ENCODE measurements at places on chromosomes 12 and 14.

- no peak for DNase-seq
These were observed 90.9 kb upstream of the MDM1 start for GRCh38 chr12:68422956-68423574.

GRCh38 chr12:127830065-127830460 lies 436.9 kb upstream of the TMEM132C start:
- DNase-seq, result no peak

GRCh38 chr14:104604458-104605449 lies at the start of gene TMEM179:
Gene TMEM179 (minus strand): TSS chr14:104604772. CDS start chr14:104604741, 31 bp downstream.
- DNase-seq, result peak; percentile 6

DNA sequence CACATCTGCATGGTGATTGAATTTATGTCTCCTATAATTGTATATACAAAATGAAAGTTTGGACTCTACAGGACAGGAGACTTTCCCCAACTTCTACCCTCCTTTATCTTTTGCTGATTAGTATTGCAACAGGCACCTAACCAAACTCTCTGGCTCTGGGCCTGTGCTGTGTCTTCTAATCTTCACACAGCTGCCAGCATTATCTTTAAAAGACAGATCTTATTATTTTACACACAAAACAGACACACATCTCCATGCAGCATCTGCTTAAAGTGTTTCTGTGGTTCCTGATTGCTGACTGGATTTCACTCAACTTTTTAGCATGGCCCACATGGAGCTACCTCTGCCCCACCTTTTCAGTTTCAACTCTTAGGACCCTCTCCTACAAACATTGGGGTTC lies 154.9 kb upstream of the PELI2 start:
- no peak for DNase-seq

- DNase-seq, result no peak
These were observed 11.6 kb downstream of the RBM19 start for GRCh38 chr12:113954547-113954946.

DNA sequence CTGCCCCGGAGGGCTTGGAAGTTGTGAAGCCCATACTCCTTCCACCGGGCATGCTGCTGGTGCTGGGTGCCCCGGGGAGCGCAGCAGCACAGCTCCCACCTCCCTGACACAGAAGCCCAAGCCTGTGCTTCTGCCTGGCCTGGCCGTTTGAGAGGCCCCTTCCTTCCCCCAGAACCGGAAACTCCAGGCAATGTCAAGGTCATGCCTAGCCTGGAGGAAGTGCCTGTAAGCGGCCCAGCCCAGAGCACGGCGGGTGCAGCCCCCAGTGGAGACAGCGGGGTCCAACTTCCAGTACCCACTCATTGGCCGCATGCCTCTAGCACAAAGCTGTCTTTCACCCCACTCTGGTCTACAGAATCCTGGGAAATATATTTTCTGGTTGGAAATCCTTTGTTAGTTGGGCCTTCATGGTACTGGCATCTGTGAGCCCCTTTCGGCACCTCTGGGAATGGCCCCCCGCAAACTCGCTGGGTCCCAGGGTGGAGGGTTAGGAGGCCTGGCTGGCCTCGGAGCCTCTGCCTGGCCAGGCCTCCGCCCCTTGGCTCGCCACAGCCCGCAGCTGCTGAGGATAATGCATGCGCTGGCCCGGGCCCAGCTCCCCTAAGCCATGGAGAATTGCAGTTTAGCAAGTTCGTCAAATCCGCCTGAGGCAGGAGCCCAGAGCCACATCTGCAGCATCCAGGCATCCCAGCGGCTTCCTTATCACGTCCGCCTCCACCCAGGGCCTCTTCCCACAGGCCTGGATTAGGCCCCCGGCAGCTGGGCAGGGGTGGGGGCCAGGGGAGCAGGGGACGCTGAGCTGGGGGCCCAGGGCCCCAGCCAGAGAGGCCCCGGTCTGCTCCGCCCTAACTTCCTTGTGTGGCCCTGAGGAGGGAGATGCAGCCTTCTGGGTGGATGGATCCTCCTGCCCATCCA lies 48.9 kb upstream of the DLK1 start:
- peak; percentile 79 for DNase-seq

DNA sequence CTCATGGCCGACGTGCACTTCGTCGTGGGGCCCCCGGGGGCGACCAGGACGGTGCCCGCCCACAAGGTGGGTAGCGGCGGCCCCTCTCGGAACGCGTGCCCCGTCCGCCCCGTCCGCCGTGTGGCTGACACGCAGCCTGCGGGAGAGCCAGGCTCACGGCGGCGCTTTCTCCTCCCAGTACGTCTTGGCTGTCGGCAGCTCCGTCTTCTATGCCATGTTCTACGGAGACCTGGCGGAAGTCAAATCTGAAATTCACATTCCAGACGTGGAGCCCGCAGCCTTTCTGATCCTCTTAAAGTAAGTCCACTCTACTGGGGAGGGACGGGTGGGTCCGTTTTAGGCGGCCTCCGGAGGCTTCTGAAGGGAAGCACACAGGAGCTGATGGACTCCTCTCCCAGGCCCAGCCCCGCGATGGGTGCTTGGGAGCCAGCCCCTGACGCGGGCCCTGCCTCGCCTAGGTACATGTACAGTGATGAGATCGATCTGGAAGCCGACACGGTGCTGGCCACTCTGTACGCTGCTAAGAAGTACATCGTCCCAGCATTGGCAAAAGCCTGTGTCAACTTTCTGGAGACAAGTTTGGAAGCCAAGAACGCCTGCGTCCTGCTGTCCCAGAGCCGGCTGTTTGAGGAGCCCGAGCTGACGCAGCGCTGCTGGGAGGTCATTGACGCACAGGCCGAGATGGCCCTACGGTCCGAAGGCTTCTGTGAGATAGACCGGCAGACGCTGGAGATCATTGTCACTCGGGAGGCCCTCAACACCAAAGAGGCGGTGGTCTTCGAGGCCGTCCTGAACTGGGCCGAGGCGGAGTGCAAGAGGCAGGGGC lies 1.1 kb downstream of the BTBD6 start:
- DNase-seq, result peak; percentile 17

DNA sequence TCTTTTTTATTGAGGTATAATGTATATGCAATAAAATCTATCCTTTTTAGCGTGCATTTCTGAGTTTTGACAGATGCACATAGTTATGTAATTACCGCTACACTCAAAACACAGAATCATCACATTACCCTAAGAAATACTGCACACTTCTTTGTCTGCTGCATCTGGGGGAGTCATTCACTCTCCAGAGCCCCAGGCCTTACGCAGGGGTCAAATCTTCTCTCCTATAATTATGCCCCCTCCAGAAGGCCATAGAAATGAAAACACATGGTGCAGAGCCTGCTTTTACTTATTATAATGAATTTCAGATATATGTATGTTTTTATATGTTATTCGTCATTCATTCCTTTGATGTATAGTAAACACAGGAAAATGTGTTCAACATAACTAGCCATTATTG lies 296.5 kb upstream of the TMEM132C start:
- DNase-seq, result peak; percentile 27

DNA sequence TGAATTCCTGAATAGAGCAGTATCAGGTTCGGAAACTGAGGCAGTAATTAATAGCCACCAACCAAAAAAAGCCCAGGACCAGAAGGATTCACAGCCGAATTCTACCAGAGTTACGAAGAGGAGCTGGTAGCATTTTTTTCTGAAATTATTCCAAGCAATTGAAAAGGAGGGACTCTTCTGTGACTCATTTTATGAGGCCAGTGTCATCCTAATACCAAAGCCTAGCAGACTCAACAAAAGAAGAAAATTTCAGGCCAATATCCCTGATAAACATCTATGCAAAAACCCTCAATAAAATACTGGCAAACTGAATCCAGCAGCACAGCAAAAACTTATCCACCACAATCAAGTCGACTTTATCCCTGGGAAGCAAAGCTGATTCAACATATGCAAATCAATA lies 202.3 kb upstream of the SLC16A7 start:
- DNase-seq, result no peak

DNA sequence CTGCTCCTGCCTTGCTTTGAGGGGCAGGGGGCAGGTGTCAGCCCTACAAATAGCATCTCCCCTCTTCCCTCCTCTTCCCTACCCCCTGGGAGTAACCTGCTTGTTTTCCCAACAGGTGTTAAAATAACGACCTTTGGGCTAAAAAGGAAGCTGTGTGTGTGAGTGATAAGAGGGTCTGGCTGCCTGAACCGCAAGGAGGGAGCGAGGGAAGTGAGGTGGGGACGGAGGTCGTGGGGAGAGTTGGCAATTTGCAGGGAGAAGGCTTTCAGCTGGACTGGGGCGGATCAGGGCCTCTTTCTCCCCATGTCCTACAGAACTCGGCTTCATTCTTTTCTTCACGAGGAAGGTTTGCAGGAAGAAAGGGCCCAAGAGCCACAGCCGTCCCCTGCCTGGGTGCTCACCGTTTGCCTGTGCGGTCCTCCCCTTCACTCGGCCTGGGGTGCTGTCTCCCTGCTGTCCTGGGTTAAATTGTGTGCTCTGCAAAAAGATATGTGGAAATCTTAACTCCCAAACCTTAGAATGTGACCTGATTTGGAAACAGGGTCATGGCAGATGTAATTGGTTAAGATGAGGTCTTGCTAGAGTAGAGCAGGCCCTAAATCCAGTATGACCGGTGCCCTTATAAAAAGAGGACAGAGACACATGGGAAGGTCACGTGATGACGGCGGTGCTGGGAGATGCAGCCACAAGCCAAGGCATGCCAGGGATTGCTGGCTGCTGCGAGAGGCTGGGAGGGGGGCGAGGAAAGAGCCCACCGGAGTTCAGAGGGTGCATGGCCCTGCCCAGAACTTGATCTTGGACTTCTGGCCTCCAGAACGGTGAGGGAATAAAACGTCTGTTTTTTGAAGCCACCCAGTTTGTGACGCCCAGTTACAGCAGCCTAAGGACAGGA lies 38.7 kb upstream of the NCOR2 start:
- DNase-seq, result no peak

GRCh38 chr14:97832776-97833175 lies 1035.6 kb downstream of the VRK1 start:
- DNase-seq, result no peak

- DNase-seq, result peak; percentile 62
These were observed 114.5 kb upstream of the NCOR2 start for GRCh38 chr12:124681779-124682391.

- no peak for DNase-seq
These were observed 91.9 kb downstream of the IGF1 start for GRCh38 chr12:102388469-102388868.
